Activated T-cell treated with anti-CD3 and anti-CD28 coated beads, Interleukin-2, amount 50 U/mL, for 4 hours (primary cell): ENCODE measurements at places on chromosomes 4 and X.

DNA sequence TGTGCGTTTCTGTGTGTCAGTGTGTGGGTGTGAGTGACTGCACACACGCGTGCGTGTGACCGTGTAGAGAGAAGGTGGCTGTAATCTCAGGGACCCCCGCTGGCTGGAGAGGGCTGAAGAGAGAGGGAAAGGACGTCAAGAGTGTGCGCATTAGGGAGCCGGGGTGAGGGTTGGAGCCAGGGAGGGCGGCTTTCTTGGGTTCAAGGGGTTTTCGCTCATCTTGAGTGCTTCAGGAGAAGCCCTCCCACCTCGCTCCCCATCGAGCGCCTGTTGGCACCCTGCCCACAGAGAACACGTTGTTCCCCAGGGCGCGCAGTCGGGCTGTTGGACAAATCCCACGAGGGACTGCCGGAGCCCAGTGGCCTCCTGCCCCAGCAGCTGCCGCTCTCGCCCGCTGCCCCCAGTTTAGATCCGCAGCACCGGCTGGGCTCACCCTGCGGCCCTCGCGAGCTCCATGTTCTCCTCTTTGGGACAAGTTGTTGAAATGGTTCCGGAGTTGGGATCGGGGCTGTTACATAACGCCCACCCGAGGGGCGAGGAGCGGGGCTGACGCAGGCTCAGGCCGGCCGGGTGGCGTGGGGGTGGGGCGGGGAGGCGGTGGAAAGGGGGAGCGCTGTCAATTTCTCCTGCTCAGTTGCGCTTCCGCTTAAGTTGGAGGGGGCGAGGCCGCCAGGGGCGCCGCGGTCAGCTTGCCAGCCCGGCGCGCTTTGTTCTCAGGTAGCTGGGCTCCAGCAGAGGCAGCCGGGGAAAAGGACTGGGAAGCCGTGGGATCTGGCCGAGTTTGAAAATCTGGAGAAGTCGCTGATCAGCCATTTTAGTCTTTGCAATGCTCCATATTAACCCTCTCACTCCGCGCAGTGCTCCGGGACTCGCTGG is 1.6 kb downstream of the GRIA2 start:
- no peak for DNase-seq

DNA sequence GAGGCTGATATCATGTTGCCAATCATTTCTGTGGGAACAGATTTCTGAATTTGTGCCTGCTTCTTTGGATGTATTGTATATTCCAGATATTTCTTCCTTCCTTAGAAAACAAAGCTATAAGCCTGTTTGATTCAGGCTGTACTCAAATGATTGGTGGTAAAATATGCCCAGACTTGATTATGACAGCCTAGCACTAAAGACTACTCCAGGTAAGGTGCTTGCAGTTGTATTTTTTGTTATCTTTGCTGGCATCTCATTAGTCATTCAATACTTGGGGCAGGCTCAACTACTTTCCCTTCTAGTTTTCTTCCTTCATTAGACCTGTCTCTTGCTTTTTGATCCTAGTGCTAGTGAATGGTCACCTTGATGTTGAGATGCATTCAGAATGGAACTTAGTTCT is 90.6 kb downstream of the ZNF518B start:
- no peak for DNase-seq

DNA sequence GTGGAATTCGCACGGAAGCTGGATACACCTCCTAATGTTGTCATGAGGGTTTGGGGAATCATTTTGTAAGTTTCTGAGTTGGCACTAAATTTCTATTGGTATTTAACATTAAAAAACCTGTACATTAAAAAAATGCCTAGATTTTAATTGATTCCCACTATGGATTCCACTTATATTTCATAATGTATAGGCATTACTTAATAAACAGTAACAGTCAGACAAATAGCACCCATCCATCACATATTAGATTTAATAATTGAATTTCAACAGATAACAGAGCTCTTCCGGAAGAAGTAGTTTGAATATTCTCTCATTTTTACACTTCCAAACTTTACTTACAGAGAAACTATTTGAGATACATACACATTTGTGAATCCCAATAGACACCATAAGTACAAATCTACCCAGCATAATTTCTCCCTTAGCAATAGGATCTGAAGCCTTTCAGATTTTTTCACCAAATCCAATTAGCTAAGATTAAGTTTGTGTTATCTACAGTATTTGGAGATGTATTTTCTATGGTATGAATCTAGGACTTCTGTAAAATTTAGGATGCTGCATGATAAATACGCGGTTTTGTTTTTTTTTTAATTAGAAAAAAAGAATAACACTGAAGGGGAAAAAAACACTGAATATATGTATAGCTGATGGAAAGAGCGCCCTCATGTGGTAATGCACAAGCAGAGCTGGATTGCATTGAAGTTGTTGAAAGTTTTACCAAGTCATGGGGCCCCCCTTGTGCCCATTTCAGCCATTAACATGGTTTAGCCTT is 12.2 kb upstream of the ODAM start:
- DNase-seq = no peak

- DNase-seq = no peak
Measured at GRCh38 chrX:150044556-150044955, 106.3 kb upstream of the EOLA2 start.

- no peak for DNase-seq
Measured at GRCh38 chr4:101987623-101988243, 197.2 kb downstream of the BANK1 start.
